Activated naive CD4-positive, alpha-beta T cell (primary cell): ENCODE measurements at places on chromosomes 7 and 10.
A peak's percentile ranks its signal among the peaks of the same experiment; 100 is the strongest.

DNA sequence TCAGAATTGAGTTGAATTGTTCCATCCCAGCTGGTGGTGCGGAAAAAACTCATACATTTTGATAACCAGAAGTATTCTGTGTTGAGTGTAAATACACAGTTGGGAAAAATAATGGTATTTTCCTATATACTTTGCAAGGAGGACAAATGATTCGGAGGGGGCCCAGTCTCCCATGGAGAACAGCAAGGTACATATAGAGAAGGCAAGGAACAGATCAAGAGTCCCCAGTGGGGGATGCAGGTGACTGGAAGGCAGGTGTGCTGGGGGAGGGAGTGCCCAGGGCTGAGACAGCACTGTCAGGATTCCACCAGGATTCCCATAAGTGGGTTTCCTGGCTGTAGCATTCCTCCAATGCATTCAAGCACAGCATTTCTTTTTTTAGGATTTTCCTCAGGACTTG, 10.8 kb upstream of the ADCY1 start:
- no peak for DNase-seq

DNA sequence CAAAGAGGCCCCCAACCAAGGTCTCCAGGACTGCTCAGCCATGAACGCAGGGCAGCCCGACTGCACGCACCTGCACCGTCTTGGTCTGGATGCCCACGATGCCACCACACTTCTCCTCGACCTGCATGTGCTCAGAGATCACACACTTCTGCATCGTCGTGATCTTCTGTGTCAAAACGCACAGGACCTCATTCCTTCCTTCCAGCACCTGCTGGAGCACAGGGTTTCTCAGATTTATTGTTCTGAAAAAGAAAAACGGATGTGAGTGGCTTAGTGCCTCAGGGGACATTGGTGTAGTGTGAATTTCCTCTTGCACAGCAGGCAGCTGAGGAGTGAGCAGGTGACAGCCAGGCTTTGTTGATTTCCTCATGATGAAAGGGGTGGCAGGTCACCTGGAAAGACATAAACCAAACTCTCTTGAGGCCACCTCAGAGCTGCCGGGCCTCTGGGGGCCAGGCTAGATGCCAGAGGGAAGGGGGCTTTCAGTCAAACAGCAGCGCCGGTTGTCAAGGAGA, 38.2 kb downstream of the GSDME start:
- DNase-seq, result no peak

- no peak for DNase-seq
These were observed 40.7 kb downstream of the KMT2C start for GRCh38 chr7:152395112-152395511.

DNA sequence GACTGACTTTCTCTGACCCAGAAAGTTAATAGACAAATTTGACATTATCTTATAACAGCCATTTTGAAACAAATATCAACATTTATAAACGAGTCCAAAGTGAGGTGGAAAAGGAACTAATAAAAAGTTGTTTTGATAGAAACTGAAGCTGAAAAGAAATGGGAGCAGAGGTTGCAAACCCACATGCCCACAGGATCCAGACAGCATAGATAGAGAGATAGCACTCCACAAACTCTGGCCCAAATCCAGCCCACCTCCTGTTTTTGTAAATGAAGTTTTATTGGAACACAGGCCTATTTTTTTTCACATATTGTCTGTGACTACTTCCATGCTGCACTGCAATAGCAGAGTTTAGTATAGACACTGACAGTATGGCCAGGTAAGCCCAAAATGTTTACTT, 171.9 kb downstream of the PRKG1 start:
- no peak for DNase-seq

GRCh38 chr7:43528576-43529354, 54.1 kb upstream of the STK17A start:
- no peak for DNase-seq

DNA sequence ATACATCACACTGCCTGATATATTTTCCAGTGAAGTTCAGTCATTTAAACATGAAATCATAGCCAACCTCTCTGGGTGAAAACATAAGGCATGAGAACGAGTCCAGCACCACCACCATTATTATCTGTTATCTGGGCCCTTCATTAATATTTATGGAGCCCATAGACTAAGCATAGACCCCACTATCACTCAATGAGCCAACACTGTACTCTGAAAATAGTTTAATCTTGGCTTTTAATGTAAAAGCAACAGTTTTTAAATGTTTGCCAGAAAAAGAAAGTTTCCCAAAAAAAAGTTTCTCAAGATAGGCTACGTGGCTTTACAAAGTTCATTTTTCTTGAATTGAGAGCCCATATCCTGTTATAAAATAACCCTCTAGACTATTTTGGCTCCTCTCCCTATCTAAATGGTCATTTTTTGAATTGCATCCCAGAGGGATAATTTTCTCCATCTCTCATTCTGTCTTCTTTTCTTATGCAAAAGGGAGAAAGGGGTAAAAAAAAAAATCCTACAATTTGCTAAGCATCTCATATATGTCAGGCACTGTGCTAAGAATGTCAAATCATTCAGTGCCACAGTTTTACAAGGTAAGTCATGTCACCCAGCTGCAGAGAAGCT, 66.1 kb downstream of the FZD1 start:
- no peak for DNase-seq

DNA sequence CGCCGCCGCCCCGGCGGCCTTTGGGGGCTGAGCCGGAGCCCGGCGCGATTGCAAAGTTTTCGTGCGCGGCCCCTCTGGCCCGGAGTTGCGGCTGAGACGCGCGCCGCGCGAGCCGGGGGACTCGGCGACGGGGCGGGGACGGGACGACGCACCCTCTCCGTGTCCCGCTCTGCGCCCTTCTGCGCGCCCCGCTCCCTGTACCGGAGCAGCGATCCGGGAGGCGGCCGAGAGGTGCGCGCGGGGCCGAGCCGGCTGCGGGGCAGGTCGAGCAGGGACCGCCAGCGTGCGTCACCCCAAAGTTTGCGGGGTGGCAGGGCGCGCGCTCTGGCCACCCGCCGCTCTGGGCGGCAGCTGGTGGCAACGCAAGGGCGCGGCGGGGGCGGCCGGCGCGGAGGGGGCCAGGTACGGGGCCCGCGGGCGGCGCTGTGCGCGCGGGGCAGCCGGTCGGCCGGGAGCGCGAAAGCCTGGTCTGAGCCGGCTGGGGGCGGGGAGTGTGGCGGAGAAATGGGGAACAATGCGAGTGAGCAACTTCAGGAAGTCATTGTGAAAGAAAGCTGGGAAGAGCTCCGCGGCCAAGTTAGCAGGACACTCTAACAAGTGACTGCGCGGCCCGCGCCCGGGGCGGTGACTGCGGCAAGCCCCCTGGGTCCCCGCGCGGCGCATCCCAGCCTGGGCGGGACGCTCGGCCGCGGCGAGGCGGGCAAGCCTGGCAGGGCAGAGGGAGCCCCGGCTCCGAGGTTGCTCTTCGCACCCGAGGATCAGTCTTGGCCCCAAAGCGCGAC, at the start of gene IKZF1:
Gene IKZF1 (plus strand): TSS at position 588 of the 782 bp plus-strand sequence. CDS start 14,346 bp downstream, outside the sequence.
- peak; percentile 60 for DNase-seq

DNA sequence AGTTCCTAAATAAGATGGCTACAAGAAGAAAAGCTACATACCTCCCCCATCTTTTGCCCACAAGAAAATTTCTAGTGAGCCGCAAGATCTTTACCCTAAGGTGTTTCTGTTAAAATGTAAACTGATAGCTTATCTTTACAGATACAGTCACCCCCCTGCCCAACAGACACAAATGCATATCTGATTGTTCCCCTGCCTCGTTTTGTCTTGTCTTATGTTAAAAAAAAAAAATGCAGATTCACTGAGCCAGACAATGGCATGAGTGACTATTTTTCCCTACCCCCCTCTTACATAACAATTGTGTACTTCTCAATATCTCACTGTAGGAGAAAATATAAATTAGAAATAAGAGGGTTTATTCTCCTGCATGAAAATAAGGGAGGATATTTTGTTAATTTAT, 8.5 kb downstream of the ZNF138 start:
- DNase-seq, result no peak

- DNase-seq, result no peak
These were observed 66.4 kb downstream of the NHLRC2 start for GRCh38 chr10:113920875-113921274.

GRCh38 chr10:84706875-84707274, 378.5 kb downstream of the CCSER2 start:
- no peak for DNase-seq

GRCh38 chr10:3814838-3815220, 29.8 kb upstream of the KLF6 start:
- DNase-seq, result no peak

GRCh38 chr7:94391726-94392392, 2.8 kb upstream of the COL1A2 start:
- no peak for DNase-seq

GRCh38 chr10:31456468-31456867, 137.5 kb downstream of the ZEB1 start:
- no peak for DNase-seq

GRCh38 chr10:83166344-83166743, 973.0 kb upstream of the GHITM start:
- DNase-seq, result no peak

DNA sequence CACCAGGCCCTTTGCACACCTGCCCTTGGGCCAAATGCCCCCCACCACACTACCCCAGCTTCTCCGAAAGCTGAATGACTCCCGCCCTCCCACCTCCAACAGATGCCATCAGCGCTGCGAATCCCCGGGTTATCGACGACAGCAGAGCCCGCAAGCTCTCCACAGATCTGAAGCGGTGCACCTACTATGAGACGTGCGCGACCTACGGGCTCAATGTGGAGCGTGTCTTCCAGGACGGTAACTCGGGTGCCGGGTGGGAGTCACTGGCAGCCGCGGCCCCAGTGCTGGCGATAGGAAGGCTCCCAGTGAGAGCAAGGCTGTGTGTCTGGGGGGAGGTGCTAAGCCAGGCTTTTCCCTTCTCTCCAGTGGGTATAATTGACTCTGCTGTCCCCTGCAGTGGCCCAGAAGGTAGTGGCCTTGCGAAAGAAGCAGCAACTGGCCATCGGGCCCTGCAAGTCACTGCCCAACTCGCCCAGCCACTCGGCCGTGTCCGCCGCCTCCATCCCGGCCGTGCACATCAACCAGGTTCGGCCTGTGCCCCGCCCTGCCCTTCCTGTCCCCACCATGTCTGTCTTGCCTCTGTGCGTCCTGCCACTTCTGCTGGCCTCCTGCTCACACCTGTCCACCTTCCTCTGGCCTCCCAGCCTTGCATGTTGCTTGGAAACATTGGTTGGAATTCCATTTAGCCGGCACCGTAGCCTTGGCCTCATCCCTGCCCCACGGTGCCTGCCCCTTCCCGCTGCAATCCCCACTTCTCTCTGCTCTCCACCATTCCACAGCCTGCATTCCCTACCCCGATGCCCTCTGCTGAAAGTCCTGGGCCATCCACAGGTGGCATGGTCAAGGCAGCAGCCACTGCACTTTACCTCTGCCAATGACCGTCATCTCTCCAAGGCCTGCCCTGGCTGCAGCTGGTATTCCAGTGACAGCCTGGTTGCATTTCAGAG, 32.1 kb downstream of the AGAP3 start:
- no peak for DNase-seq

- DNase-seq, result no peak
These were observed 7.4 kb downstream of the PRPS1L1 start for GRCh38 chr7:18020138-18020715.

DNA sequence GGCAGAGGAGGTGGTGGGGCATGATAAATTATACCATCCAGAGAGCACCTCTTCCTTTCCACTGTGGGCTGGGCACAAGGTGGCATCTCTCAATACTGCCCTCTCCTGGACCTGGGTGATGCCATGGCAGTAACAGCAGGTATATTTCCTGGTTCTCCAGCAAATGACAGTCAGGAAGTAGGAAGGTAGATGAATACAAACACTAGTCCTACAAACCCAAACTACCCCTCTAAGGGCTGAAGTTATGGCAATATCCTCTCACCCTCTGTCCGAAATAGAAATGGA, 1004.9 kb downstream of the KCNMA1 start:
- no peak for DNase-seq

DNA sequence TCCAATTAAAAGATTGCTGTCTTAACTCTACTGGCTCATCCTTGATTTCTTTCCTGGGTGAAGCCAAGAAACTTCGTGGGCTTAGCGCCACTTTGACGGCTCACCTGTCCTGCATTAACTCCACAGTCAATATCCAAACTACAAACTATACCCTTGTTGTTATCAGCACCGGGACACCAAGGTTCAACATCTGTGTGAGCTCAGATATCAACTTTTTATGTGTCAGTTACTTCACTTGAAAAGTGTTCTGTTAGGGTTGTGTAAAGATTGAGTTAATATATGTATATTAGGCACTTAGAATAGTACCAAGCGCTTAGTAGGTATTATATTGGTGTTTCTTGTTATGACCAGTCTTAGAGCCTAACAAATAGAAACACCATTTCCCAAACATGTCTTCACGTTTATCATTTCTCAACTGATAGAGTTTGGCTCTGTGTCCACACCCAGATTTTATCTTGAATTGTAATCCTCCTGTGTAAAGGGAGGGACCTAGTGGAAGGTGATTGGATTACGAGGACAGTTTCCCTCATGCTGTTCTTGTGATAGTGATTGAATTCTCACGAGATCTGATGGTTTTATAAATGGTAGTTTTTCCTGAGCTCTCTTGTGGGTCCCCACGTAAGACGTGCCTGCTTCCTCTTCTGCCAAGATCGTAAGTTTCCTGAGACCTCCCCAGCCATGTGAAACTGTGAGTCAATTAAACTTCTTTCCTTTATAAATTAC, 19.0 kb upstream of the ST8SIA6 start:
- DNase-seq, result no peak

DNA sequence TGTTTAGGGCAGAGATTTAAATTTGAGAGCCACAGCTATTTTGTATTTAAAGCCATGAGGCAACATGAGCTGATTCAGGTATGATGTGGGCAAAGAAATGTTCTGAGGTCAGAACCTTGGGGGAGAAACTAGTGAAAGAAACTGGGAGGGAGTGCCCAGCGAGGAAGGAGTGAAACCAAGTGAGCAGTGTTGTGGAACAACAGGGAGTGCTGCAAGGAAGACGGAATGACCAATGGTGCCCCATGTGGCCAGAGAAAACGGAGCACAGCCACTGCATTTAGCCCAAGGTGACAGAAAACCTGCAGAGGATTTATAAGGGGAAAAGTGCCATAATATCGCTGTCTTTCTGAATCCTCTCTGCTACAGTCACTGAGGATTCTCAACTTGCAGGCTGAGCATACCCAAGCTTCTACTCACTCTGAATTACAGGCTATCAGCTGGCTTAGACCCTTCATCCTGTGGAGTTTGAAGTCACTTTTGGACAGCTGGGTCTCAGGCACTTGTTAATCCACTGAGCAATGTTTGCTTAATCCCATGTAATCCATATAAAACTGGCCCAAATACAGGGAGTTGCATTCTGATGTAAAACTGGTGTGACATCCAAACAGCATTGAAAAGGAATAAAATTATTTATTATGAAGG, 777.3 kb downstream of the CCSER2 start:
- no peak for DNase-seq

GRCh38 chr7:22662556-22663356, 64.2 kb upstream of the IL6 start:
- no peak for DNase-seq

- DNase-seq, result no peak
These were observed 299.4 kb downstream of the SNX13 start for GRCh38 chr7:17640730-17641377.

GRCh38 chr10:28730031-28730778, 52.9 kb downstream of the BAMBI start:
- DNase-seq, result no peak

GRCh38 chr10:112332509-112333228, 41.2 kb upstream of the ACSL5 start:
- DNase-seq, result no peak
